ENCODE measurements at places on chromosomes 3 and 15.
A peak's percentile ranks its signal among the peaks of the same experiment; 100 is the strongest.

- no peak for DNase-seq
These were observed 65.5 kb downstream of the LARS2 start for GRCh38 chr3:45453839-45454238.

- no peak for DNase-seq
These were observed 25.4 kb upstream of the CHMP2B start for GRCh38 chr3:87201727-87202126.

- DNase-seq, result peak; percentile 65
These were observed 134.1 kb downstream of the PDZRN3 start for GRCh38 chr3:73490453-73491286.

GRCh38 chr3:13608969-13609725, 60.2 kb downstream of the FBLN2 start:
- DNase-seq, result no peak

GRCh38 chr15:76135516-76135915, 75.7 kb downstream of the TMEM266 start:
- DNase-seq, result no peak

DNA sequence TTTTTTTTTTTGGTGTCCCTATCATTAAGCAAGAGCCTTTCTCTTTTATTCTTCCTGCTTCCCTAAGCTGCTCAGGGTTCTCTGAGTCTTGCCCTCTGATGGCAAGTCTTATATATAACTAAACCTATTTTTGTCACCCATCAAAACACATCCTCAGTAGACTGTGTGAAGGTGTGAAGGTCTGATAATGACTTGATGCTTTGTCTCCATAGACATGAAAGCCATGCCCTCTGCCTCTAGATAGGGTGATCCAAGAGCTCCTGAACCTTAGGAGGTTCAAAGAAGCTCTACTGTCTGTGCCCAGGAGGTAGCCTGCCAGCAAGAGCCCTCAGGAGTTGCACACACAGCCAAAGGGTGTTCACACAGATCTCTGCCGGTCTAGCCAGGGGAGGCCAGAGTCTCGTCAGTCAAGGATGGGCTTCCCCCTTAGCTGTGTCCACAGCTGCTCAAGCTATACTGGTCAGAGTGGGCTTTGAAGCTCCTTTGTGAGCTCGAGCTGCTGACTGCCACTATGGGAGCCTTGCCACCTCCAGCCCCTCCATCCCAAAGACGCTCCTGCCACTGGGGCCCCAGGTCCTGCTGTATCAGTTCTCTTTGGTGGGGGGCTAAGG, 13.1 kb upstream of the SNX22 start:
- no peak for DNase-seq

DNA sequence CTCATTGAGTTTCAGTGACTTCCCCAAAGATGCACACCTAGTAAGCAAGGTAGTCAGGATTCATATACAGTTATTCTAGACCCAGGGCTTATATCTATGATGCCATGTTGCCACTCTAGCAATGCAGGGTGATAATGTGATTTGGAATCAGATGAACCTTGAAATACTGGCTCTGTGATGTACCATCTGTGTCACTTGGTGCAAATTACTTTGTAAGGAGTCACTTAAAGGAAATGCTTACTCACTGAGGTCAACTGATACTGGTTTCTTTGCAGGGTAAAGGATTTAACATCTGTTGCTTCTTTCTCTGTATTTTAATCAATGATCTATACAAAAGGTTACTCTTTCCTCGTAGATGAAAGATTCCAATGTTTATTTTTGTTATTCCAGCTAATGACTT, 10.8 kb downstream of the ASB14 start:
- no peak for DNase-seq

- no peak for DNase-seq
These were observed 50.5 kb downstream of the CHST2 start for GRCh38 chr3:143170074-143170473.

DNA sequence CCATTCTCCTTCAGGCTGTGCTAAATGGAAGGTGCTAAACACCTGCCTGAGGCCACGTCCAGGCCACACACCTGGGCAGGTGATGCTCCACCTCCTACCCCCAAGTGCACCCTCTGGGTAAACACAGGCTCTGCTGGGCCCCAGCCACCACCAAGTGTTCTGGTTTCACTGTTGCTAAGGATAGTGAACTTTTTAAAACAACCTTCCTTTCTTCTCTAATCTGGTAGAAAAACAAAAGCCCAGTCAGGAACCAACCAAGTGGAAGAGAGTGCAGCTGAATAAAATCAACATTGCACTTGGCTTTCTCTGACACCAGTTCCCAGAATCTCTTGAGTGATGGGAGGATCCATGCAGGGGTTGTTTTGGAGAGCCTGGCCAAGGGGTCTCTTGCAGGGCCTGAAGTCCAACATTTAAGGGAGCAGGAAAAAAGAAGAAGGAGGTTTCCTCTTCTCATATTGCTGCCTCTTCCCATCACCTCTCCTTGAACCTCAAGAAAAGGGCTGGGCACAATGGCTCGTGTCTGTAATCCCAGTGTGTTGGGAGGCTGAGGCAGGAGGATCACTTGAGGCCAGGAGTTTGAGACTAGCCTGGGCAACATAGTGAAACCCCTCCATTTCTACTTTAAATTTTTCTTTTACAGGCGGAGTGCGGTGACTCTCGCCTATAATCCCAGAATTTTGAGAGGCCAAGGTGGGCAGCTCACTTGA, 26.2 kb upstream of the ATP13A3 start:
- DNase-seq, result no peak

DNA sequence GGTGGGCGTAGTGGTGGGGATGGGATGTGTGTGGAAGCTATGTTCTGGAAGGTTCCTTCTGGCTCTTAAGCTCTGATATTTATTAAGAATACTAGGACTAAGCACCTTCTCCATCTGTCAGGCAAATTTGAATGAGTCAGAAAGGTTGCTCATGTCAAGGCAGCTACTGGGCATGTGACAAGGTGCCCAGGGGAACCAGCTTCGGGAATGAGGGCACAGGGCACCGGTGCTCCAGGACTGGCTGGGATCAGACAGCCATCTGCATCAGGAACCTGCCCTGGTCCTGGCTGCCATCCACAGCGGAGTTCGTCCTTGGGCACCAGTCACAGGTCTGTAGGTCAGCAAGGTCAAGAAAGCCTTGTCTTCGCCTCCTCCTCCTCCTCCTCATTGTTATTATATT, 32.5 kb downstream of the CA12 start:
- no peak for DNase-seq

DNA sequence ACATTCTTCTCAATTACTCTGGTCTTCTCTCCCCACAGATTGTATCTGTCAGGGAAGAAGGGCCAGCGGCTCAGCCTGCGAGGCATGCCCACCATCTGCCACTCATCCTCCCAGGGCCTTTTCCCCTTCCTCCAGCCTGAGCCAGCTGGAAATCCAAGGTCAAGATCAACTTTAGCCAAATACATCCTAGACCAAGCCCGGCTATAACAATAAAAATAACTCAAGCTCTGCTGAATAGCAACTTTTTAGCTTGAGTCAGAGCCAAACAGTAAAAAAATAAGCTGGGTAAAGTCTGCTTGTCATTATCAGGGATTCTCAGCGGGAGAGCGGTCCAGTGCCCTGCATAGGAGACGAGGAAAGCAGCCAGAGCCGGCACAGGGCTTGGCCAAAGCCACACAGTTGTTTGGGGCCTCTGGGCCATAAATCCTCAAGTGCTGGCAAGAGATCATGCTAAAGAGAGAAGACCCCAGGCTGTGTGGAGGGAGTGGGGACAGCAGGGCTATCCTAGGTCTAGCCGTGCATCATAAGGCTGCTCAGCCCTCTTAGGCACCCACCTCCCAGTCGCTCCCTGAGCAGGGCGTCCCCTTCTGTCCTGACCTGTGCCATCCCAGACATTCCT, 76.2 kb upstream of the HERC1 start:
- no peak for DNase-seq

DNA sequence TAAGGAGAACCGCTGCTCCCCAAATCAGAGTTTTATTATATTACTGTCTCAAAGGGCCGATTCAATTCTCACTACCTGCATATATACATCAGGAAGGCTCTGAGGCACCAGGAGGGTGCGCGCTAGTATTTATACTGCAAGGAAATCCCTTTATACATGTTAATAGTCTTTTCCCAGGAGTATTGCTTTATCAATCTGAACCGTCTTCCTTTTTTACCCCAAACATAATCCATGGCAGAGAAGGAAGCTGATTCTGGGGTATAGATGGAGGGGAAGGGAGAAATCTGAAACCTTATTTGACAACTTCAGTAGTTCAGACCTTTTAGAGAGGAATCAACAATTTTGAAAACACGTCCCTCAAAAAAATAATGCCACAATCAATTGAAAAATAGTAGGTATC, at the start of gene POU1F1:
Gene POU1F1, minus strand, starts transcription at position 101 of the 400 bp plus-strand sequence. CDS start 122 bp downstream, outside the sequence.
- DNase-seq, result no peak

DNA sequence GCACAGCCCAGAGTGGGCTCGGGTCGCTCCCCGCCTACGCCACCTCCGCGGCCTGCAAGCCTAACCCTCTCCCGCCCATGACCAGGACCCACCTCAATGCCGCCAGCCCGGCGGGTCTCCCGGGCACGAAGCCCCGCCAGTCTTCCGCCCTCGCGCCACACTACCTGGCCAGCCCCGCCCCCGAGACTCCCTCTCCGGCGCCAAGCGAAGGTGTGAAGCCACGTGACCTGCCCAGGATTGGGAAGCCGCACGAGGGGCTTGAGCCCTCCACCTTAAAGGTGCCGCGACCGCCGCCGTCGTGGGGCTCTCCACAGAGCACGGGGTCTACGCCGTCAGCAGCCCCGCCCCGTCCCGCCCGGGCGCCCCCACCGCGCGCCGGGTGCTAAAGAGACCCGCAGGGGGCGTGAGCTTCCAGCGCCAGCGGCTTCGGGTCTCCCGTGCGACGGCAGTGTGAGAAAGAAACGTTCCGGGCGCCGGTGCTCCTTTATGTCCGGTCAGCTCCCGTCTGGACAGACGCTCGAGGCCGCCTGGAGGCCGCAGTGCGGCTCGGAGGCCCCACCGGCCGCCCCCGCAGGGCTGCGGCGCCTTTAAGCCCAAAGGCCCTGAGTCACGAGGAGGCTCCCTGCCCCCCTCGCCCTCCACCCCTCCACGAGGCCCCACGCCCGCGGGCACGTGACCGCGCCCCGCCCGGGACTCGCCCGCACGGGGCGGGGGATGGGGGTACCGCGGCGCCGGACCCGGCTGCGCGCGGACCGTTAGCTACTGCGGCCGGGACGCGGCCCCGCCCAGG, at the start of gene CPEB1:
Gene CPEB1, minus strand, starts transcription at position 319 of the 790 bp plus-strand sequence. CDS start 18,904 bp downstream, outside the sequence.
- peak; percentile 74 for DNase-seq

- DNase-seq, result no peak
These were observed 122.7 kb upstream of the NSMCE3 start for GRCh38 chr15:29392358-29392757.

DNA sequence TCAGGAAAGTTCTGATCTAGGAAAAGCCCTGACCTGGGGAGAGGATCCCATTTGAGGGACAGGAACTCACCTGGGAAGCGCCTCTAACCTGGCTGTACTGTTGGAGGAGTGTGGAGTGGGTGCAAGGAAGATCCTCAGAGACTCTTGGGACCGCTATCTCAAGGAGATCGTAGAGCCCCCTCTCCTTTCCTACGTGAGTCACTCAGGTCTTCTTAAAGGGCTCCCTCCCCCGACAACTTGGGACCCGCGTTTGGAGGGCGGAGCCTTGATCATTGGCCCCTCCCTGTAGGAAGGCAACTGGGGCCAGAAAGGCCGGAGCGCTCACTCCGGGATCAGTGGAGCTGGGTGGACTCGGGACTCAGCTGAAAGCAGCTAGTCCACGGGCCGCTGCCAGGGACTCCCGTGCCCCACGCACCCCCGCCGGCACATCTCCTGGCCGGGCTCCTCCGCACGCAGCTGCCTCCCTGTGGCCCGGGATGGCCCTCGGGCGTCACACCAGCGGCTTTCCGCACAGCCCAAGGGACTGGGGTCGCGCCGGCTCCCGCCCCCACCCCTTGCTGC, 520 bp downstream of the SLC26A6 start:
- DNase-seq, result peak; percentile 90

GRCh38 chr15:95394186-95395067, 936.1 kb upstream of the NR2F2 start:
- DNase-seq, result no peak

GRCh38 chr3:40018369-40018768, 209.0 kb downstream of the MYRIP start:
- no peak for DNase-seq

- DNase-seq, result no peak
These were observed 55.5 kb upstream of the MELTF start for GRCh38 chr3:197085137-197085536.

DNA sequence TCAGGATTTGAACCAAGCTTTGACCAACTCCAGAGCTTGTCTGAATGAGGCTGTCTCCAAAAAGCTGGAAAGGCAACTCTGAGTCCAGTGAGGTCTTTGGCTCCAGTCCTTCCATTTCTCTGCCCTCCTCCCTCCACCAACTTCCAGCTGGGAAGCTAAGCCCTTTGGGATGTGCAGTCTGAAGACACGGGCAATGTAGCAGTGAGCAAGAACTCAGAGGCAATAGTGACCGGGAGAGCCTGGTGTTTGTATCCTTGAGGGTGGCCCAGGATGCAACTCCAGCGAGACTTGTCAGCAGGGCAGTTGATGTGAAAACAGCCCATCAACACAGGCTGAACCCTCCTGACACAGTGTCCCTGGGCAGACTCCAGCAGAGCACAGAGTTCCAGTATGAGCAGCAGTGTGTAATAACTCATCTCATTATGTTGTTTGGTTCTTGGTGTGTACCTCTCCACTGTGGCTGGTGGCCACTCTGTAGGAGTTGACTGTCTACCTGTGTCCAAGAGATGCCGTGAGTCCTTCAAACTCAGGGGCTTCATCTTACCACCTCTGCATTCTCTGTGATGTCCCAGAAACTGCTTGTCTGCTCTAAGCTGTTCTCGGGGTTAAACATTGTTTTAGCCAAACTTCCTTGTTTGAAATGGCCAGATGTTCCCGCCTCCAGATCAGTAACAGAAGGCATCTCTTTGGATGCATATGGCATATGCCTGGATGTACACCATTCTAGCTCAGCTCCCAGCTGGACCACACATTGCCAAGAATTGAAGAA, 6.6 kb downstream of the CDCP1 start:
- no peak for DNase-seq

DNA sequence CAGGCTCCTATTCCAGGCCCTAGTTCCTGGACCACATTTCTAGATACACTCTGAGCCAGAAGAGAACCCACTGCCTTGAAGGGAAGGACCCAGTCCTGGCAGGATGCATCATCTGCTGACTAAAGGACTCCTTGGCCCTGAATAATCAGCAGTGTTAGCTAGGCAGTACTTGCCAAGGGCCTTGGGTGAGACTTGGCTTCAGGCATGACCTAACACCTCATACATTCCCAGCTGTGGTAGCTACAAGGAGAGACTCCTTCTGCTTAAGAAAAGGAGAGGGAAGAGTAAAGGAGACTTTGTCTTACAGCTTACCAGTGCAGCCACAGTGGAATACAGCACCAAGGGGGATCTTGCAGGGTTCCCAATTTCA, 26.4 kb downstream of the PEAK1 start:
- DNase-seq, result no peak
